ENCODE measurements at places on chromosomes 13 and 19.

GRCh38 chr13:59459972-59460371 is 703.8 kb downstream of the DIAPH3 start:
- DNase-seq: no peak

- no peak for DNase-seq
Measured at GRCh38 chr19:12797141-12797587, 4.4 kb downstream of the PRDX2 start.

- DNase-seq: no peak
Measured at GRCh38 chr19:16901491-16902175, 12.8 kb downstream of the F2RL3 start.

DNA sequence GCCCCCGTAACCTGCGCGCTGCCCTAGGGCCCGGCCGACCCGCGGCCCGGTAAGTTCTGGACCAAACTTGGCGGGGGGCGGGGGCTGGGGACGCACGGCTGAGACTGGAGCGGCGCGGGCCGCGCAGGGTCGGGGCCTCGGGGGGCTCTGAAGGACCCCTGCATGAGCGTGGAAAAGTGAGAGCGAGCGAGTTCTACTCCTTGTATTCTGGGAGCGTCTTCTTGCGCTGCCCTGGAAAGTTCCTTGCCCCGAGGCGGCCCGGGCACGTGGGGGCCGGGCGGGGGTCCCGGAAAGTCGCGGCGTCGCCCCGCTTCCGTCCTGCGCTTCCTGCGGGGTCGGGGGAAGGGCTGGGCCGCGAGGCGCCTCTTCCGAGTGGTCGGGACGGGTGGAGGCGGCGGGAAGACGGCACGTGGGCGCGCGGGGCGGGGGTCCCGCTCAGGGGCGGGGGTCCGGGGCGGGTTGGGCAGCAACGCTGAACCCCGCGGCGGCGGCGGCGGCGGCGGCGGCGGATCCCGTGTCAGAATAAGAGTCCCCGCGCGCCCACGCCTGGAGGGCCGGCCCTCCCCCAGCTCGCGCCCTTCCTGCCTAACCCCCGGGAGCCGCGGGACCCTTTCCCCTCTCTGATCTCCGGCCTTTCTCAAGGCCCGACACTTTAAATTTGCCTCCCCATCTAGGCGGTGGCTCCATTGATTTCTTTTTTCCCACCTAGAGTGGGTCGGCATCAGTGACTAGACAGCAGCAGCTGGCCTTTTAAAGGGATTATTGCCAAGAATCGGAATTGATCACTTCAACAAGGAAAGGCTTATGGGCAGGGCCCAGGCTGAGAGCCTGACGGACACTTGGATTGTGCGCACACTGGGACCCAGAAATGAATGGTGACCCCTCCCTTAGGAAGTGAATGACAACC is 749 bp downstream of the GATAD2A start:
- DNase-seq: no peak

DNA sequence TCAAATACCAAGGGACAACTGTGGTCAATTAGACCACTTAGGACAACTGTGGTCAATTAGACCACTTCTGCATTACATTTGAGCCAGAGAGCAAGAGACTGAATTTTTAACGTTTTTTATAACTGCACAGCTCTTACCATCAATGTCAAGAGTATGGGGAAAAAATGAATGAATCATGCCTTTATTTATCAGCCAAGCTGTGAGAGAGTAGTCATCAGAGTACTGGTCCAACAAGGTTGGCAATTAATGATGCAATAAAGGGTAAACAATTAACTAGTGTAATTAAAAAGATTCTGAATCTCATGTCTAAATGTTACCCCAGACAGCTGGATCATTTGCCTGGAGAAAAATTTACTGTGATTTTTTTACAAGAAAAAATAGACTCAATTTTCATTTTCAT is 381.1 kb downstream of the LIG4 start:
- DNase-seq: no peak

DNA sequence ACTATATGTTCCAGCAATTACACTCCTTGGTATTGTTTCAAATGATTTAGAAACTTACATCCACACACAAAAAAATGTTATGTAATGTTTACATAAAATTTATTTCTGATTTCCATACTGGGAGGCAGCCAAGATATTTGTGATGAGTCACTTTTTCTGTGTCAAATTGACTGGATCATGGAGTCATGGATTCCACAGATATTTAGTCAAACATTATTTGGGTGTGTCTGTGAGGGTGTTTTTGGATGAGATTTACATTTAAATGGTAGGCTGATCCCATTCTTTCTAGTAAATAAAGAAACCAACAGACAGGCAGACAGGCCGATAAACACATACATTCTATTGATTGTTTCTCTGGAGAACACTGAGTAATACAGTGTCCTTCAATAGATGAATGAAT is 562.8 kb downstream of the SLITRK6 start:
- DNase-seq: no peak

DNA sequence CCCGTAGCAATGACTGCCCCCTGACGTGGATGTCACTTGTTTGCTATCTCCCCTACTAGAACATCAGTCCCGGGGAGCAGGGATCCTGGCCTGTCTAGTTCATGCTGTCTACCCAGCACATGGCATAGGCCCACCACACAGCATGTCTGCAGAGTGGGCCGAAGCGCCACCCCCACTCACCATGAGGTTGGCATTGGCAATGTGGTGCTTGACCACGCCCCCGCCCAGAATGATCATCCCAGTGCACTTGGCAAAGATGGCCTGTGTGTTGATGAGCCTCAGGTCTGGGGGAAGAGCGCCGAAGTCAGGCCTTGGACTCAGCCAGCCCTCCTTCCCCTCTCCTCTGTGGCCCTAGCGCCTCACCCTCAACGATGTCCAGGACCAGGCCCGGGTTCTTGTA is 4.8 kb downstream of the DHPS start:
- no peak for DNase-seq

Measured in left kidney (tissue), 8 donors.